Stimulated activated naive CD4-positive, alpha-beta T cell treated with Interleukin-2 at 50 U/mL for 16 hours (primary cell): ENCODE measurements at places on chromosomes 7 and 10.

GRCh38 chr7:134755422-134756022 lies 23.9 kb upstream of the CALD1 start:
- DNase-seq: peak; percentile 7

GRCh38 chr10:121064491-121064890 lies 213.3 kb downstream of the WDR11 start:
- no peak for DNase-seq

DNA sequence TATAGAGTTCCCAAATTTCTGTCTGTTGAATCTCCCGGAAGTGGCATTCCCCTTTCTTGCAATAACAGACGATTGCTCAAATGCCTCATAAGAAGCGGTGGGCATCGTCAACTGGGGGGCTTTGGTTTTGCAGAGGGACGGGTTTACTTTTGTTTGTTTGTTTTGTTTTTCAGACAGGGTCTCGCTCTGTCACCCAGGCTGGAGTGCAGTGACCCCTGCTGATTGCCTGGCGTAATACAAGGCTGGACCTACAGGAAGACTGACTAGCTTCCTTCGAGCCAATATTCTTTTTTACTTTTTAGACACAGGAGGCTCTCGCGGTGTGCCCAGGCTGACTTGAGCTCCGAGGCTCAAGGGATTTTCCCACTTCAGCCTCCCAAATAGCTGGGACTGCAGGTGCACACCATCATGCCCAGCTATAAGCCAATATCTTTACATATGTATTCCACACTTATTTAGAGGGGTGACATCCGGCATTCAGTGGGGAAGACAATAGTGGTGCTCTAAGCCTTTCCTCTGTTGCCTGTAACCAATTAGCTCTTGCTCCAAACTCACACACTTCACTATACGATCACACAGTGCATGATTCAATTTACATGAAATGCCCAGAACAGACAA lies 58.1 kb downstream of the FHIP2A start:
- DNase-seq: peak; percentile 18

- DNase-seq: no peak
These were observed 67.6 kb upstream of the GATA3 start for GRCh38 chr10:7986851-7987250.

DNA sequence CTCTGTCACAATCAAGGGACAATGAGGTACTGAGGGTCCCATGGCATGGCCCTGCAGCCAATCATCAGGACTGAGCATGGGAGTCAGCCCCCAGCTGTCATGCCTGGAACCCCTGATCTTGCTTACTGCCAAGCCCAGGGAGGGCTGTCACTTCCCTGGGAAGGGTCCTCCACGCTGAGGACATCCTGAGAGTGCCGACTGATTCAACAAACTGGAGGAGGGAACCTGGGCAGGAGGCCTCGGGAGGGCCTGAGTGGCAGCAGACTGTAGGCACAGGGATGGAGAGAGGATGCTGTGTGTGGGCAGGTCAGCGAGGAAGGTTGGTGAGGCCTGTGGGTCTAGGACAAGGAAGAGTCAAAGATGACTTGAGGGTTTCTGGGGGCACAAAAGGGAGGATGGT lies 154.3 kb downstream of the ZNF248 start:
- DNase-seq: no peak

GRCh38 chr10:111837985-111838384 lies 345.6 kb downstream of the GPAM start:
- DNase-seq: no peak

DNA sequence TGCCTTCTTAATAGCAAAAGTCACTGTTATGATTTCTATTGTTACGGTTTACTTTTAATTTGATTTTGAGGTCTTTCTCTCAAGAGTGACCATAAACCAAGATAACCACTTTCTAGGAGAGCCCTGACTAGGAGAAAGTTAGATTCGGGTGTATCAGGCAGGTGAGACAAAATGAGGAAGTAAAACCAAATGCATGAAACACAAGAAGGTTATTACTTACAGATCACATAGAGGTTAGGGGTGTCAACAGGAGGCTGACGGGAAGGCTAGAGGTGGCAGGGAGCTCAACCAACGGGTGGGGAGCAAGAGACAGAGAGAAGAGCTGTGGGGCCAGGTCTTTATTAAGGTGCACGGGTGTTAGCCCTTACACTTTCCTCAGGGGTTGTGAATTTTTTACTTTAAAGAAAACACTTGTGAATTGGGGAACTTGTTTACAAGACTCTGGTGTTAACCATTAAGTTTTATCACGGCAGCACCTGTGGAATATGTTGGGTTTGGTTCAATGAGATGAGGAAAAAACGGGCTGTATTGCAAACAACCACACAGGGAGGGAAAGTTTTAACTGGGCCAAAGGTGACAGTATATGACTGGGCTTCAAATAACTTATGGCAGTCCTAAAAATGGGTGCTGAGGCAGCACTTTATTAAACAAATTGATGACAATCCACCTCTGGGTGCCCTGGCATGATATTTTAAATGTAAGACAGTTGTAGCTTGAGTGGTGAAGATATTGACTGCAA lies 154.9 kb downstream of the SDHAF3 start:
- no peak for DNase-seq

- DNase-seq: no peak
These were observed 922.9 kb downstream of the LRMDA start for GRCh38 chr10:76354212-76354738.

GRCh38 chr7:79332091-79332490 lies 121.4 kb downstream of the MAGI2 start:
- no peak for DNase-seq

- no peak for DNase-seq
These were observed 87.1 kb upstream of the CDC14C start for GRCh38 chr7:48837266-48837665.

- no peak for DNase-seq
These were observed 179.0 kb upstream of the PLPP4 start for GRCh38 chr10:120278069-120278468.

- no peak for DNase-seq
These were observed 9.3 kb upstream of the IL2RA start for GRCh38 chr10:6071181-6072175.

- DNase-seq: no peak
These were observed 595.9 kb downstream of the KCNMA1 start for GRCh38 chr10:77041636-77042258.

GRCh38 chr7:86950360-86950759 lies 109.1 kb downstream of the ELAPOR2 start:
- DNase-seq: no peak

DNA sequence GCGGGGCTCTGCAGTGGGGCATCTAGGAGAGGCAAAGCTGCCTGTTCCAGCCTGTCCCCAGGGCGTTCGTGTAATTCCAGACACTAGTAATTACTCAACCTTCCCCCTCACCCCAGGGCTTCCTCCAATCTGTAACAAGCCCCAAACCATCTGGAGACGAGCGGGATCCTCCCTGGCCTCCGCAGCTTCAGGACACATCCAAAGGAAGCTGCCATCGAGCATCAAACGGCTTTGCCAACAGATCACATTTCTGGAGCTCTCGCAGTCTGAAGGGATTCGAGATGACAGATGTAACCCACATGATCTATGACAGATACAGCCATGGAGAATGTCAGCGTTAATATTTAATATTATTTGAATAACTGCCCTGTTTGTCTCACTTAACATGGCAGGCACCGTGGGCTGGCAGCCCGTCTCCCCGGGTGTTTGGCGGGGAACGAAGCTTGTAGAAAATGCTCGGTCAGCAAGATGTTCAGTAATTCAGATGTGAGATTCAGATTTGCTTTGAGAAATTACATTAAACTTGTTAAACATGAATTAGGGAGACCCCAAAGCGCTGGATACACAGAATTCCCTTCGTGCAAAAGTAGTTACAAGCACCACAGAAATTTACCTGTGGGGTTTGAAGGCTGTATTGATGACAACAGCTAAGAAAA lies 108.5 kb upstream of the C7orf33 start:
- no peak for DNase-seq

- DNase-seq: peak; percentile 50
These were observed at the start of the genes ACTR3C and LRRC61 for GRCh38 chr7:150322833-150323681. Gene ACTR3C (minus strand): TSS chr7:150323545. CDS start chr7:150295296, 28,249 bp downstream. Gene LRRC61 (plus strand): TSS chr7:150323355. CDS start chr7:150336862, 13,507 bp downstream.

GRCh38 chr7:21469894-21470293 lies 42.0 kb downstream of the SP4 start:
- no peak for DNase-seq

- DNase-seq: no peak
These were observed 50.8 kb downstream of the ESYT2 start for GRCh38 chr7:158778471-158778870.

DNA sequence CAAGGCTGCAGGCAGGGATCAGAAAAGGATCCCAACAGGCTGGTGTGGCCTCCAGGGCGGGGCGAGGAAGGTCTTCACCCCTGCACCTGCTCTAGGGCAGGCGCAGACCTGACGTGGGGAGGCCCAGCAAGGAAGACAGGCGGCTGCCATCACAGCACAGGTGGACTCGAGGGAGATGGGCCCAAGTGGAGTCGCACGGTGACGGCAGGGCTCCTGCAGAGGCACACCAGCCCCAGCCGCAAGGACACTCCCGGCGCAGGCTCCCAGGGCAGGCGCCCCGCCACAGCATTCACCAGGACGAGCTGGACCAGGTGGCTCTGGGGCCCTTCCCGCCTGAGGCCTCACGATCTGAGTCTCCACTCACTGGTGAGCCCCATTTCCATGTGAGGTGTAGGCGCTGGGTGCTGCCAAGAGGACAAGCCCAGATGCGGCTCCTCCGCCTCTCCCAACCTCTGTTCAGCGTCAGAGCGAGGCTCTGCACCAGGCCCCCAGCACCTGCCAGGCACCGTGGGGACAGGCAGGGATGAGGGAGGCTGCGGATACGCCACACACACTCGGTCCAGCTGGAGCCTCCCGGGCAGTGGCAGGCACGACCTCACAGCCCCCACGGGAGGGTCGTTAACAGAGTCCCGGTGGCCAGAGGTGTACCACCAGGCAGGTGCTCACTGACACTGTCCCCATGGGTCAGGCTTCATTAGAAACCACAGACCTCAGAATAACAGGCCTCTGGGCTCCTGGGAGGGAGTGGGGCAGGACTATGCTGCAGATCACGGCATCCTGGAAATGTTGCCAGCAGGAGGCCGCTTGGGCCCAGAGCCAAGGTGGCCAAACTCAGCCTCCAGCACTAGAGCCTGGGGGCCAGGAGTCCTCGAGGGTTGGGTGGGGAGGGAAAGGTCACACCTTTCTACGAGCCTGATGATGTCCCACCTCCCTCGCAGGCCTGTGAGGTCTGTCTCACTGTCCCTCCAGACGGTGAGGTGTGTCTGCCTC lies 111.6 kb downstream of the MAD1L1 start:
- DNase-seq: no peak

DNA sequence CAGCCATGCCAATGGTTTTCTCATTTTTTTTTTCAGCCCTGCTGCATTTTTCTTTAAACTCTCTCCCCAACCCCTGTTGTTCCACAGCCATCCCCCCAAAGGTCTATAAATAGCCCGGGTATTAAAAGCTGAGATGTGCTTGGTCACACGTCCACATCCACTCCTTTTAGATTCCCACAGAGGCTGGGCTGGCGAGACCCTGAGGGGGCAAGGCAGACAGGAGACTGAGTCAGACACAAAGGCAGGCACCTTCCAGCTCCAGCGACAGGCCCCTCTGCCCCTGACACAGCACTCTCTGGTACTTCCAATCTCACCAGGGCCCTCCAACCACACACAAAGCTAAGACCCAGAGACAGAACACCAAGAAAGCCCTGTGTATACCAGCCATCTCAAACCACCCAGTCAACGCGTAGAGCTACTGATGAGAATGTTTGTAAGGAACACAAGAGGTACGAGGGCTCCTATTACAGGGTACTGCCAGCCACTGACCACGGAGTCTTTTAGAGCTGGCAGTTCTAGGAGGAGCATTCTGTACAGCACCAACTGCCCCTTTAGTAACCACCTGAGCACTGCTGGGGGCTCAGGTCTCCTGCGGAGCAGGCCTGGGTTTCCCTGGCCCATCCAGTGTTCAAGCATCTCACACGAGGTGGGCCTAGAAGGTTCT lies 64.2 kb upstream of the DDC start:
- no peak for DNase-seq

GRCh38 chr7:50509459-50509858 lies 55.7 kb downstream of the DDC start:
- no peak for DNase-seq

DNA sequence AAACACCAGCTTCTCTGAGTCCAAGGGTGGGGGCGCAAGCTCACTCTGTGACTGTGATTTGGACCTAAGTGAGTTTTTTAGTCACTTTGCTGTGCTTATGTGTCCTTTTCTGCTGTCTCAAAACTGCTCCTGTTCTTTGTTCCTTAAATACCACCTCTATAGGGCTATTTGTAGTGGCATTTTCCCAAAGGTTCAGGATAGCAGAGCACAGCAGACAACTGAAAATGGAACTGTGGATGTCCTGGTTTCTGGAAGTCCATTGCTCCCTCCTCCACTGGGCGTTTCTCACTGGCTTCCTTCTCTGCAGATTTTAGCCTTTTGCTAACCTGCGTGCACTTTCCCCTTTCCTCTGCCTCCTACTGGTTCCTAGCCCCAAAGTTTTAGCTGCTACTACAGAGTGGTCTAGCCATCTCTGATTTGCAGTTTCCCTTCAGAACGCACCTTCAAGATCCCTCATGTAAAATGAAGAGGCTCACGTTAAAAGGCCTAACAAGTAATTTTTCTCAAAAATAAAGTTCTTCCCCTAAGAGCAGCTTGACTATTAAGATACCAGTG lies 25.6 kb downstream of the BLVRA start:
- DNase-seq: no peak

DNA sequence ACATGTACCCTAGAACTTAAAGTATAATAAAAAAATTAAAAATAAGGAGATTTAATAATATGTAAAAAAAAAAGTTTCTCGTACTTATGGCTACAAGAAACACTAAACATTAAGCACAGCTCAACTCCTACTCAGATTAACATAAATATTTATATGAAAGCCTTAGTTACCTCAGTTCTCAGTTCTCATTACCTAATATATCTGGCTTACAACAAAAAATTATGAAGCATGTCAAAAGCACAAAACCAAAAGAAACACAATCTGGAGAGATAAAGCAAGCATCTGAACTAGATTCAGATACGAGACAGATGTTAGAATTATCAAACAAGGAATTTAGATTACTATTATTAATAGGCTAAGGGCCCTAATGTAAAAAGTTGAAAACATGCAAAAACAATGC lies 40.1 kb downstream of the RNF133 start:
- DNase-seq: no peak

DNA sequence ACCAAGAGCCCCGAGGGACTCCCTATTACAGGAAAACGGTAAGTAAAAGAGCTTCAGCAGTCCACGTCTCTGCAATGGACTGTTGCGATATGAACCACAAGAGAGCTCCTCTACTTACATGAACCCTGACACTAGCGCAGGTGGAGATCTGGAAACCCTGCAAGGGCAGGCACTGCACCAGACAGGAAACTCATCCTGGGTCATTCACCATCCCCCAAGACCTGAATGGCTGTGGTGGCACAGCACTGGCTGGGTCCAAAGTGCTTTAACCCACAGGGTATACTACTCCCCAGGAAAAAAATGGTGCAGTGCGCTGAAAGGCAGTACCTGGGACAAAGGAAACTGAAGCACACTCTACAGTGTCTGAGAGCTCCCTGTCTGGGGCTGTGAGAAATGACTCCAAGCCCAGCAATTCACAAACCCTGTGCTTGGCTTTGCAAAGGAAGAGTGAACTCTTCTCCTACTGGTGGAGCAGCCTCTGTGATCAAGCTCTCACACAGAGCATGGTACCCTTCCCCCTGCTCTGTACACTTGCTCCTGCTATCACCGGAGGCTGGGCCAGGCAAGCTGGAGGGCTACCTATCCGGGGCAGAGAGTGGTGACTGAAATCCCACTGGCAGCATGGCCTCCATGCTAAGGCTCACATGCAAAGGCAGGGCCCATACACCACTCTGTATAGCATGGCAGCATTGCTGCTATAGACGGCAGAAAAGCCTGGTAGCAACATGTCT lies 44.9 kb downstream of the HIBADH start:
- no peak for DNase-seq
